ENCODE measurements at places on chromosomes 1 and 21.

DNA sequence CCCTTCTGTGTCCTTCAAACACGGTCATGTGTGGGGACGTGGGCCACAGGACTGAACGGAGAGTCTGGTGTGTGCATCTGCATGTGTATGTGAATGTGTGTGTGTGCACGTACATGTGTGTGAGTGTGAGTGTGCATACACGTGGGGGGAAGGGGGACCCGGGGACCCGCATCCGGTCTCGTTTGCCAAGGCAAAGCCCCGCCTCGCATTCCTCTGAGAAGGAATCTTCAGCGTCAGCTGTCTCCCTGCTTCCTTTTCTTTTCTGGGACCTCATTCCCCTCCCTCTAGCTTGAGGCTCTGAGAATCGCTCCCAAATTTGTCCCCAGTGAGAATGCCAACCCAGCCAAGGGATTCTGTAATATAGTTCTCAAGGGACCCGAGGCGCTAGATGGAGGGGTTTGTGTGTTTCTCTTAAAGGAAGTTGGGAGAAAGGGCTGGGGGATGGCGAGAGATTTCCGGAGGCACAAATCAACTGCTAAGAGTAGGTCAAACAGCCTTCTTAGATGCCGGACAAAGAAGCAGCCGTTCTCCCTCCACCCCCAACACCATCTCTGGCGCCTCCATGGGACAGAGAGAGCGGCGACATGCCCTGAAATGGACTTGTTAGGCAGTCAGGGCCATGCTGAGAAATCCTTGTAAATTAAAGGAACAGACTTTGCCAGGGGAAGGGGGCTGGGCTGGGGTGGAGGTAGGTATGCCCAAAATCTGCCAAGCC is 6.6 kb downstream of the IFFO2 start:
- DNase-seq: no peak

DNA sequence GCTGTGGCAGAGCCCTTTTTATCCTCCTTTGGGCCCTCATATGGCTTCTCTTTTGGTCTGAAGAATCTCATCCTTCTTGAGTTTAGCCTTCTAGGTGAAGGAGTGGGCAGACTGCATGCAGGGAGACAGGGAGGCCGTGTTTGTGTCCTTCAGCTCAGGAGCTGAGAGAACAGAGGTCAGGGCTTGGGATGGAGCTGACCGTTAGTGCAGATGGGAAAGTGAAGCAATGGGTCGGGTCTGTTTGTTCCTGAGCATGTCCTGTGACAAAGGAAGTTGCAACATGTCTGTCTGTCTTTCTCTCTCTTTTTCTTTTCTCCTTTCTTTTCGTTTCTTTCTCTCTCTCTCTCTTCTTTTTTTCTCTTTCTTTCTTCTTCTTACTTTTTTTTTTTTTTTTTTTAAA is 14.9 kb downstream of the MAPKAPK2 start:
- DNase-seq: no peak

GRCh38 chr1:174262349-174263241 is 103.3 kb downstream of the RABGAP1L start:
- no peak for DNase-seq

DNA sequence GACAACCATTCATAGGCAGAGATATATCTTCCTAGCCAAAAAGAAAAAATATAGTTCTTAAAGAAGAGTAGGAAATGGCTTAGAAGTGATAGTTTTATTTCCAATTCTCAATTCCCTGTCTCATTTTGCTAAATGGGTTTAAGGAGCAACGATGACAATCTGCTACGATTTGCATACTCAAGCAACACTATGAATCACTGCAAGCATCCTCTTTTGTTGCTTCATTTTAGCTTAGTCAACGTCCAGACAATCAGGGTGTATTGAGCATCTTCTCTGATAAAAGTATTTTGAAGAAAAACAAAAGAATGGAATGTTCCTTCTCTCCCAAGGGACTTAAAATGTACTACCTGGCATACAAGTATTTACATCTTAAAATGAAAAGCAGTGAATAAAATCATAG is 80.6 kb downstream of the RGS7 start:
- DNase-seq: no peak

DNA sequence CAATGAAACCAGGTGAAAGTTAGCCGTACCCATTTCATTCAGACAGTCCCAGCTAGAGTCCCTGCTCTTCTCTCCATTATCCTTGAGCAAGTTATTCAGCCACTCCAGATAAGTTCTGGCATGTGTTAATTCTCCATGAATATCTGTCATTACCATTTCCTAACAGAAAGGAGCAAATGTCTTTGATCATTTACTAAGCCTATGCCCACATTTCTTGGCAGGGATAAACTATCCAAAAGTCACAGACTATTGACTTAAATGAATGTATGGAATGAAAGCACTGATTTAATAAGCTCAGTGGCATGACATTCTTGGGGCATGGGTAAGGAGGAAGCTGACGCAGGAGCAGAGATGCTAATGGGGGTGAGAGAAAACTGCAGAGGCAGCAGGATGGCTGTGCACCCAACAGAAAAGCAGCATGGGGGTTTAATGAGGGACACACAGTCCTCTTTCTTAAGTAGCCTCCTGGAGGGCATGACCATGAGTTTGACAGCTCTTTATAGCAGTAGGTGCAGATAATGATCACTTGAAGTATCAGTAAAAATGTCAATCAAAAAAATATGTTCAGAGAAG is 17.6 kb upstream of the DHCR24 start:
- no peak for DNase-seq

DNA sequence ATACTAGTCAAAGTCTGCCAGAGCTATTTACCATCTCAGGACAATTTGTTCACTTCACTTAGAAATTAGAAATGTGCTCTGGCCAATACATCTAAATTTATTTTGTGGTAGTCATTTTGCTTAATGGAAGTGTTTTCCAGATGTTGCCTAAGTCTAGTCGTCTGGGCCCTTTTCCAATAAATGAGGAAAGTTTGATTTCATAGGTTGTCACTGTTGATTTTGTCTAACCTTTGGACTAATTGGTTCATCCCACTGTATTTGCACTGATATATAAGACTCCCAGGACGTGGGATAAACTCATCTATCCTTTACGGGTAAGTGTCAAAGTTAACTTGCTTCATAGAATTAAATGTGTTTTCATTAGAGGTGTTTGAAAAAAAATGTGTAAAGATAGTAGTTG is 79.1 kb downstream of the TPR start:
- no peak for DNase-seq

DNA sequence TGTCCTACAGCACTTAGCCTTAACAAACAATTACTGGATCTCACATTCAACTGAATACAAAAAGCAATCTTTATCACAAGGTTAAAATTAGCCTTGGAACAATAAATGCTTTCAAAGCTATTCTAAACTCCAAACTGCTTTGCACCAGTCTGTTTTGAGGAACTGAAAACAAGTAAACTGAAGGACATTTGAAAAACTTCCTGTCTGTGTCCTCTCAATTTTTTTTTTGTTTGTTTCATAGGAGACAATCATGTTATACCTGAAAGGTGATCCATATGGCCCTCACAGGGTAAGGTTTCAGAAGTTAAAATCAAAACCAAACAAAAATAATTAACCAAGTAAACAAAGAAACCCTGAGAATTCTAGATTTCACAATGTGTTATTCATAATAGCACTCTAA is 459.1 kb downstream of the DPYD start:
- DNase-seq: no peak

DNA sequence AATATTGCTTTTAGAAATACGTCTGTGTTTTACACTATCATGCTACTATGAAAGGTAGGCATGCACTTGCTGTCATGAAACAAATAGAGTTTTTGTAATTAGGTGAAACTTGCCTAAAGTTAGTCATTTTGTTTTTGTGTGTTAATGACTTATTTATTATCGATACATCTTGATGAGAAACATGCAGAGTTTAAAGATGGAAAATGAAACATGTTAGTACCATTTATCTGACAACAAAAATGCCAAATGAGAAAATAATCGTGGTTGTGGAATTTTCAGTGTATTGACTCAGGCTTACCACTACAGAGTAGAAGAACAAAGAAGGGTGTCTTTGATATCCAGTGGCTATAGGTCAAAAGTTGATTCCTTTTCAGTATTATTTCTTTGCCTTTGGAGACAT is 105.5 kb downstream of the NCAM2 start:
- DNase-seq: no peak

DNA sequence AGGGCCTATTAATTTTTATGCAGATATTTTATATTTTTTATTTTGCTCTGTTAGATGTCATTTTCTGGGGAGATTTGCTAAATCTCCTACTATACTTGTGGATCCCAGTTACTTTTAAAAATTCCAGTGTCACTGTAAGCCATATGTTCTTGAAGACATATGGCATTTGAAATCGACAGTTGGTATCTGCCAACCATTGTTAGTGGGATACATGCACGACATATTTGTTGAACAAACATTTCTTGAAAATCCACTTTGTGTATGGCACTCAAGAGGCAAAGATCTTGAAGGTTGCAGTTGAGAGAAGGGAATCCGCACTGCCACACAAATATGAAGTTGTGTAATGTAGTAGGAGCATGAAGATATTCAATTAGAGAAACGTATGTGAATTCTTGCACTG is 287.7 kb downstream of the HHAT start:
- DNase-seq: no peak

DNA sequence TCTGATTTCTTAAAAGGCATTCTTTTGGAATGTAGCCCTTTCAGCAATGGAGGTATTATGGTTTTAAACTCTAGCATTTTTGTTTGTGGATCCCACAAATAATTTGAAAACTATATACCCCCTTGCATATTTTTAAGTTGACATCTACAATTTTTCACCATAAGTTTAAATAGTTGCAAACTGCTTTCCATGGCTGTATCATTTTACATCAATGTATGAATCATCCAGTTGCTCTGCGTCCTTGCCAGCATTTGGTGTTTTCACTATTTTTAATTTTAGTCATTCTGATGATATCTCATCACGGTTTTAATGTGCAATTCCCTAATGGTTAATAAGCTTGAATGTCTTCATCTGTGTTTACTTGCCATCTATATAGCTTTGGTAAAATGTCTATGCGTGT is 20.7 kb downstream of the DIPK1A start:
- DNase-seq: no peak

- DNase-seq: no peak
Measured at GRCh38 chr1:31095298-31095981, 29.9 kb upstream of the PUM1 start.

GRCh38 chr21:16942703-16943102 is 570.1 kb upstream of the CXADR start:
- no peak for DNase-seq

DNA sequence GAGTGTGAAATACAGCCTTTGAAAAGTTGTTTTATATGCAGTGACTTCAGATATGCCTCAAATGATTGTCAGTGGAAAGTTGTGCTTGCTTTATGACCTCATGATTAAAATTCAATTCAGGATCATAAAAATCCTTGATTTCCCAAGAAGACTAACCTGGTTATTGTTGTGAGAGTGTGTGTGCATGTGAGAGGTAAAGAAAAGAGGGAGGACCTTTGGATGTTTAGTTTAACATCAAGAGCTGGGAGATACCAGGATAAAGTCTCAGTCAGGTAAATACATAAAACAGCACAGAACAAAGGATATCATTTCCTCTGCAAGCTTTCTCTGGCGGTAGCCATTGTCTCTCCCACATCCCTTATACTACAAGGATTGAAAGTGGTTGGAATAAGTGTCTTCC is 14.4 kb downstream of the BTBD8 start:
- DNase-seq: no peak

DNA sequence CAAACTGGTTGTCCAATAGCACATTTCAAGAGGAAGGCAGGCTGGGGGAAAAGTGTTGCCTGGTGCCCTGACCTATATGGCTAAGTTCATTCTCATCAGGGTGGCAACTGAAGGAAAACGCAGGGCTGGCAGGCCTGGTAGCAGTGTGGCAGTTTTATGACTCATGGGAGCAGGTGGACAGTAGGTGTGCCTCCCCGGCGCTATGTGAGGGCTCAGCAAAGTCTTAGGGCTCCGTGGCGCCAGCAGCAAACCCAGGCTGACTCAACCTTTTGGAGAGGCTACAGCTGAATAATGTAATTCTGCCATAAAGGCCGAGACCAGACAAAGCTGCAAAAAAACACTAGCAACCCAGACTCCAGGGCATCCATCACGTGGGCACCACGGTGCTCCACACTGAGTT is 23.6 kb downstream of the GADD45A start:
- no peak for DNase-seq

GRCh38 chr1:66562561-66562960 is 28.6 kb downstream of the SGIP1 start:
- no peak for DNase-seq

DNA sequence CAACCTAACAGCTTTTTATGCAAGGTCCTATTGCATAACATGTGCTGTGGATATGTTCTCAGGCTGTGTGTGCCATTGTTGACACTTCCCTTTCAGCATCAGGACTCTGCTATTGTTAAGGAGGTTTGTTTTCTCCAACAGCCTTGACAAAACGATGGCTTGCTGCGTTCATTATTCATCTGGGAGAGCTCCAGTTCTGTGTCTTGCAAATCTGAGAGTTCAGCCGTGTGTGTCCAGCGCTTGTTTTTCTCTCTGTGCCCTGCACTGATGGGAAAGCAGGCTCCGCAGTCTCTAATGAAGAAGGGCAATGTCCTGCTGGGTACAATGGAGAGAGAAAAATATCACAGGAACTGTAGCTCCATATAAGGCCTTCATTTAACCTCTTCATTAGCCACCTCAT is 63.7 kb downstream of the CLDN17 start:
- DNase-seq: no peak

- DNase-seq: no peak
Measured at GRCh38 chr21:33259995-33260394, 6.2 kb upstream of the IL10RB start.
